ENCODE measurements at places on chromosomes 16 and 17. TPM values are rescaled to one million over a fixed set of nuclear protein-coding genes. Genes with fewer than 3 reads are reported as not detected.

The MAF gene
- 46.7 TPM for total RNA-seq

The CFAP119 gene
- 4.7 TPM for total RNA-seq

The INPP5K gene
- total RNA-seq: 48.4 TPM

GRCh38 chr16:69329369-69330285 is 761 bp downstream of the PDF start:
- DNase-seq: peak; percentile 59
- no peaks in the 10 kb centered on the region for H3K27me3 ChIP-seq
- H3K4me1 ChIP-seq: peaks cover 72% of the 10 kb centered on the region
- H3K4me3 ChIP-seq: peak overlapping the region; percentile 81

- no peak for DNase-seq
- H3K4me1 ChIP-seq: no peaks in the 10 kb centered on the region
- H3K4me3 ChIP-seq: no peak overlapping the region
These were observed 21.1 kb upstream of the PHF12 start for GRCh38 chr17:28972437-28972836.

DNA sequence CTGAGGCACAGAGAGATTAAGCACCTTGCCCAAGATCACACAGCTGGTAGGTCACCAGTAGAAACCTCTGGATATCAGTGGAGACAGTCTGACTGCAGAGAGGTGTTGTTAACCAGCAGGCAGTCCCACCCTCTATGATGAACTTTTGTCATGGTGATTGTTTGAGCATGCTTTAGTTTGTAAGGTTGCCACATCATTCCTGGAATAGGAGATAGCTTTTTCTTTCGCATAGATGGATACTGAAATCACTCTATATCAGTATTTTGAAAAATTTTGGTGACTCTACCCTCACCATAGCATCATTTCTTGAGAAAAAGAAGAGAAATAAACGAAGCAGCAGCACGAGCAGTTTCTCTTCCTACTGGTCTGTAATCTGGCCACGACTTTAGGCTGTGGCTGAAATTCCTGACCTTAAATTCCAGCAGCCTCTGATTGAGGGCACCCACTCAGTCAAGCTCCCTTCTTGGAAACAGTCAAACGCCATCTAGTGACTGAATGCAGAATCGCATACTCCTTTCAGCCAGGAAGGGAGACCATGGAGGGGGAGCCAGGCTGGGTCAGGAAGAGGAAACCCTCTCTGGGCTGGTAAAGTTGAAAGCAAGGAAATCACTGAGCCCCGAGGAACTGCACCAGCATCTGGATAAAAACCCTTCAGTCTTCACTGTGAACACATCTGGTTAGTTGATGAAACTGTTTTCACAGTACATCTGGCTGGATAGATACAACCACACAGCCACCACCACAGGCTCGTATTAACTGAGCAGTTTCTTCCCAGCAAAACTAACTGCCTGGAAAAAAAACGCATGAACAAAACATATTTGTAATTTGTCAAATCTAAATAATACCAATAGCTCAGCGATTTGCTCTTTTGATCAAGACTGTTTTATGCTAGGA is 108.5 kb upstream of the XYLT1 start:
- DNase-seq: peak; percentile 73
- no peak overlapping the region for H3K27ac ChIP-seq
- peaks cover 8% of the 10 kb centered on the region for H3K36me3 ChIP-seq
- no peaks in the 10 kb centered on the region for H3K4me1 ChIP-seq
- peaks cover 6% of the 10 kb centered on the region for H3K27me3 ChIP-seq

GRCh38 chr16:1333854-1334700 is 632 bp downstream of the BAIAP3 start:
- H3K27me3 ChIP-seq: peaks cover 36% of the 10 kb centered on the region
- no peak overlapping the region for H3K4me3 ChIP-seq
- no peaks in the 10 kb centered on the region for H3K36me3 ChIP-seq
- peaks cover 22% of the 10 kb centered on the region for H3K4me1 ChIP-seq
- DNase-seq: no peak

GRCh38 chr16:72889616-72890582 is 158.0 kb downstream of the ZFHX3 start:
- no peaks in the 10 kb centered on the region for H3K36me3 ChIP-seq
- no peak overlapping the region for H3K27ac ChIP-seq
- H3K4me1 ChIP-seq: no peaks in the 10 kb centered on the region

DNA sequence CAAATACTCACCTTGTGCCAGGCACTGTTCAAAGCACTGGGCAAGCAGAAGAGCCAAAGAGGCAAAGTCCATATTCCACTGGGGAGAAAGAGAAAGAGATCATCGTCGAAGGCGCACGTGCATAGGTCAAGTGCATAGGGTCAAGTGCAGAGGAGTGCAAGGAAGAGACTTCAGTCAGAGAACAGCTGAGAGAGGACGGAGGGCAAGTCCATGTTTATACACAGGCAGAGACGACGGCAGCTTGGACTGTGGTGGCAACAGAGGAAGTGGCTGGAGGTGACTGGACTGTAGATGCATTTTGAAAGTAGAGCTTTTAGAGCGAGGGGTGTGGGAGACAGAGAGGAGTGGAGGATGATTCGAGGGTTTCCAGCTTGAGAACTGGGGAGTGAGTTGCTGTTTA is 74.7 kb upstream of the SDK2 start:
- no peak for DNase-seq
- H3K27ac ChIP-seq: no peak overlapping the region
- H3K36me3 ChIP-seq: no peaks in the 10 kb centered on the region
- peaks cover 19% of the 10 kb centered on the region for H3K4me1 ChIP-seq
- H3K27me3 ChIP-seq: no peaks in the 10 kb centered on the region

All from activated T-cell treated with anti-CD3 and anti-CD28 coated beads, Interleukin-2, amount 50 U/mL, for 72 hours (primary cell).